ENCODE measurements at places on chromosomes 16 and 17. TPM values are rescaled to one million over a fixed set of nuclear protein-coding genes. Genes with fewer than 3 reads are reported as not detected.
A peak's percentile ranks its signal among the peaks of the same experiment; 100 is the strongest.

DNA sequence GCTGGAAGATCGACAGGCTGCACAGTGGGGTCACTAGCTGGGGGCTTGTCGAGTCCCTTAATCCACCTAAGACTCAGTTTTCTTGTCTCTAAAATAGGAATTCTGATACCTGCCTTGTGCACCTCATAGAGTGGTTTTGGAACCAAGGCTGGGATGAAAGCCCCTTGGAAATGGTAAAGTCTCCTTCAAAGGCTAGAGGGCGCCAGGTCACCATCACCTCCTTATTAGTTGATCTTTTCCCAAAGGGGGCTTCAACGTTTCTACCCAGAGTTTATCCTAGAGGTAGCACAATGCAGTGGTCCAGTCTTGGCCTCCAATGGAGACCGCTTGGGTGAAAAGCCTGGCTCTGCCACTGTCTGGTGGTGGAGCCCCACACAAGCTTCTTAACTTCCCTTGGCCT, 158.2 kb downstream of the AIPL1 start:
- no peak for DNase-seq

DNA sequence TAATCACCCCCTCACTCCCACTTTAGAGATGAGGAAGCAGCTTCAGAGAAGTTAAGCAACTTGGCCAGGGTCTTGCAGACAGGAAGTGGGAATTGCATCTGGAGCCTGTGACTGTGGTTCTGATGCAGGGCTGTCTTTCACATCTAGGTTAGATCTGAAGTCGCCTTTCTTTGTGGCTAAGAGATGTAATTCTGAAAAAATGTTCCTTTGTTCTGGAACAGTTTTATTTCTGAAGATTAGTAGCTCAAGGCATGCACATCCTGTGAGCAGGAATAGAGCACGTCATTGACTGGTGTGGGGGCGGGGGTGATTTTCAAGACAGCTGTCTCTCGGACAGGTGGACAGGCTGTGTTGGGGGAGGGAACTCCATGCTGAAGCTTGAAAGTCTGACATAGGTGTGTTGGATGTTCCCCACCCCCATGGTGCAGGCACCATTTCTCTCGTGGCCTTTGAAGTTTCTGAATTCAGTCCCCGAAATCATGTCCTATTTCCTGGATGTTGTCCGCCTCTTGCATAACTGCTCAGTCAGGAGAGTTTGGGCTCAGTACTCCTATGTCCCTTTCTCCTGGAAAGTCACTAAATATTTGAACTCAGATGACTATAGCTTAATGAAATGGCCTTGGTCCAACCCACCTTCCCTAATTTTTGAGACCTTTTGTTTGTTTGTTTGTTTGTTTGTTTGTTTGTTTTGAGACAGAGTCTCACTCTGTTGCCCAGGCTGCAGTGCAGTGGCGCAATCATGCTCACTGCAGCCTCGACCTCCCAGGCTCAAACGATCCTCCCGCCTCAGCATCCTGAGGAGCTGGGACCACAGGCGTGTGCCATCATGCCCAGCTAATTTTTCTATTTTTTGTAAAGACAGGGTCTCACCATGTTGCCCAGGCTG, 21.0 kb upstream of the HERPUD1 start:
- no peak for DNase-seq

DNA sequence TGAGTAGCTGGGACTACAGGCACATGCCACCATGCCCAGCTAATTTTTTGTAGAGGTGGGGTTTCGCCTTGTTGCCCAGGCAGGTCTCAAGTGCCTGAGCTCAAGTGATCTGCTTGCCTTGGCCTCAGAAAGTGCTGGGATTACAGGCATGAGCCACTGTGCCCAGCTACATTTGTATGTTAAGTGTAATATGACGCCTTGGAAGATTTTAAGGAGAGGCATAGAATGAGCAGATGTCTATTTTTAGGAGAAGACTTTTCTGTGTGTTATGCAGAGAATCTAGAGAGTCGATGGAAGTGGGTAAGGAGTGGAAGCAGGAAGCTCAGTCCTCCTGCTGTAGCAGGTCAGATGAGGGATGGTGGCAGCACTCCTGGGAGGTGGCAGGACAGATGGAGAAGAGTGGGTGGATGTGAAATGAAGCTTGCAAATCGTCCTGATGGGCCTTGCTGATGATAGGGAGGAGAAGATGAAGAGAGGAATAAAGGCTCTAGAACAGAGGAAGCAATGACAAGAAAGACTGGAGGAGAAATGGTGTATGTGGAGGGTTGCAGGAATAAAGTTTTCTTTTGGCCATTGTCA, 125.3 kb downstream of the SHISA6 start:
- DNase-seq, result no peak

DNA sequence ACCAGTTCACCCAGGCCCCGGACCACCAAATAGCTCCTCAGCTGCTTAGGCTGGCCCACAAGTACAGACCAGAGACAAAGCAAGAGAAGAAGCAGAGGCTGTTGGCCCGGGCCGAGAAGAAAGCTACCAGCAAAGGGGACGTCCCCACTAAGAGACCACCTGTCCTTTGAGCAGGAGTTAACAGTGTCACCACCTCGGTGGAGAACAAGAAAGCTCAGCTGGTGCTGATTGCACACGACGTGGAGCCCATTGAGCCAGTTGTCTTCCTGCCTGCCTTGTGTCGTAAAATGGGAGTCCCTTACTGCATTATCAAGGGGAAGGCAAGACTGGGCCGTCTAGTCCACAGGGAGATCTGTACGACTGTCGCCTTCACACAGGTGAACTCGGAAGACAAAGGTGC, 15.4 kb downstream of the FOXF1 start:
- DNase-seq, result peak; percentile 22

DNA sequence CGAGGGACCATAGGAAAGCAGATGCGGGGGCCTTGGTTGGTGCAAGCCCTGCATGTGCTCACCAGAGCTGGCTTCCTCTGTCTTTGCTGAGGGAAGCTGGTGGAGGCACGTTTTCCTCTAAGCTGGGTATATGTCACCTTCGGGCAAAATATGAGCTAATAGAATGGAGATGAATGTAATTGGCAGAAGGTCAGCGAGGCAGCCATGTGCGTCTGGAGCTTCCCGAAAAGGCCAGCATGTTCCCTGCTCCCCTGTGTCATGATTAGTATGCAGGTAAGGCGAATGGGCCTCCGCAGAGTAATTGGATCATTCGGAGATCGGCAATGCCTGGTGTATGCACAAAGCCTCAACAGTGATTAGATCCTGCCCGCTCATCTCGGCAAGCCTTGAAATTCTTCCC, 806.2 kb upstream of the EEF2KMT start:
- DNase-seq, result no peak

Gene MYLK3
- 1.8 TPM for total RNA-seq

Gene SLC9A5
- 9.3 TPM for total RNA-seq

DNA sequence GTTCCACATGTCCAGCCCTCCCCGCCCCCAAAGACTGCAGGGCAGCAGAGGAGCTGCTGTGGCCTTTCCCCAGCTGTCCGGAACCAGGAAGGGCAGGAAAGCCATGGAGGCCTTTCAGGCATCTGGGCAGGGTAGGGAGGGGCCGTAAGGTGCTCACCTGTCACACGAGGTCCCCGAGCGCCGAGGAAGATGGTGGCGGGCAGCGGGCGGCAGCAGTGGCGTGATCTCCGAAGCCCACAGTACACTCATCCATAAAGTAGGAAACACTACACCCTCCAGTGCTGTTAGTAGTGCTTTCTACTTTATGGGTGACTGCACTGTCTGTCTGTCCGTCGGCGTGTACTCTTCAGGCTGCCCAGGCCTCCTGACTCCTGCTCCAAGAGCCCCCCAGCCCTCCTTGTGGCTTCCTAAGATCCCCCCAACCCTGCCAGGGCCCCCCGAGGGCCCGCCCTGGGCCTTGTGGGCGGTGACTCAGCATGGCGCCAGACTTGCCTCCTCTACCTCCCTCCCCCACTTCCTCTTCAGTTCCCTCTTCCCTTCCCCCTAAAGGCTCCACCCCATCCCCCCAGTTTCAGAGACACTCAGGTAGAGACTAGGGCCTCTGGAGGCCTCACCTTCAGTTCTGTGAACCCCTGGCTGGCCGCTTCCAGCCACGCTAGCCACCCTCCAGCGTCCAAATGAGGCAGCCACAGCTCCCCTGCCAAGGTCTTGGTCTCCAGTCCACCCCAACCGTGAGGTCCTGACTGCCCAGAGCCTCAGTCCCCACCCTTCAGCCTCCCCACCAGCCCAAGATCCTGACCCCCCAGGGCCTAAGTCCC, 2.6 kb upstream of the TSPOAP1 start:
- peak; percentile 47 for DNase-seq

- DNase-seq, result no peak
Observed at GRCh38 chr17:76314392-76315227, 6.5 kb upstream of the QRICH2 start.

DNA sequence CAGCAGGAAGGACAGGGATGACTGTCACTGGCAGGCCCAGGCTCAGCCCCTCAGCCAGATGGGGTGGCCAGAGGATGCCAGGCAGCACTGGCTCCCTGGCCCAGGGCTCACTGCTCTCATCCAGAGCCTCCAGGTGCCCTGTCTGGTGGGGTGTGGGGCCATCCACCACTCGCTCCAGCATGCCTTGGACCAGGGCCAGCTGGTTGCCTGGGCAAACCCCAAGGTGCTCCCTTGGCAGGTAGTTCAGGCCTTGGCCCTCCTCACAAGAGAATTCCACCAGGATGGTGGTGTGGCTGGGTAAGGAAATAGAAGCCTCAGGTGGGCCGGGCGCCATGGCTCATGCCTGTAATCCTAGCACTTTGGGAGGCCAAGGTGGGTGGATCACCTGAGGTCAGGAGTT, 29.4 kb downstream of the LGALS9 start:
- DNase-seq, result no peak

GRCh38 chr16:6160871-6161270, 1063.3 kb upstream of the EEF2KMT start:
- no peak for DNase-seq

GRCh38 chr17:77388384-77389306, 247.9 kb downstream of the SEC14L1 start:
- no peak for DNase-seq

- peak; percentile 20 for DNase-seq
Observed at GRCh38 chr17:66692421-66692690, 142.6 kb upstream of the CACNG5 start.

Gene HAP1
- total RNA-seq, result 1.5 TPM

DNA sequence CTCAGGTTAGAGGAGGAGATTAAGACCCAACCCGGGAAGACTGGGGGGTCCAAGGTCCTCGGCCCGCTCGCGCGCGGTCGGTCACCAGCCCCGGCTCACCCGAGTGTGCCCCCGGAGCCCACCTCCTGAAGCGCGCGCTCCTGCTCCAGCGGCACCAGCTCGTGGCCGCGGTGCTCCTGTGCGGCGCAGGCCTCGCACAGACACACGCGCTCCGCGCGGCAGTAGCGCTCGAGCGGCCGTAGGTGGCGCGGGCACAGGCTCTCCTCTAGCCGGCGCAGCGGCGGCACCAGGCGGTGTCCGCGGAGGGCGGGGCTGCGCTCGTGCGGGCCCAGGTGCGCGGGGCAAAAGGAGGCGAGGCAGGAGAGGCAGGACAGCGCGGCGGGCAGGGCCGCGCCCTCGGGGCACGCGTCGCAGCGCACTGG, 618 bp downstream of the TRIM47 start:
- peak; percentile 95 for DNase-seq

GRCh38 chr16:78413651-78414050, 314.2 kb downstream of the WWOX start:
- no peak for DNase-seq

DNA sequence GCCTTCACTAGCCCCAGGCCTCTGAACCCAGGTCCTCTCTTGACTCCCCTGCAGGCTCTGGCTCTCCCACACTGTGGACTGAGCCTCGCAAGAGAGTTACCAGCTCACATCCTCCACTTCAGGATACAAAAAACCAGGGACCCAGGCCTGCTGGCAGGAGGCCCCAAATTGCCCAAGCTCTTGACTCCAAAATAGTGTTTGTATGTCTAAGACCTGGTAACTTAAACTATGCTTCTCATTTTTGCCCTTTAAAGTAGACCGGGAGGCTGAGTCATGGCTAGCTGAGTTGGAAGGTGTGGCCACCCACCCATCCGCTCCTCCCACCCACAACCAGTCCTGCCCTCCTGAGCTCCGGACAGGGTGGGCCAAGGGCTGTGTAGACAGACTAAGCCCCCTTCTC, 250.0 kb downstream of the SOX9 start:
- no peak for DNase-seq

Gene KRTAP4-6
- not detected for total RNA-seq

GRCh38 chr17:5630434-5630833, 46.1 kb upstream of the NLRP1 start:
- DNase-seq, result no peak

DNA sequence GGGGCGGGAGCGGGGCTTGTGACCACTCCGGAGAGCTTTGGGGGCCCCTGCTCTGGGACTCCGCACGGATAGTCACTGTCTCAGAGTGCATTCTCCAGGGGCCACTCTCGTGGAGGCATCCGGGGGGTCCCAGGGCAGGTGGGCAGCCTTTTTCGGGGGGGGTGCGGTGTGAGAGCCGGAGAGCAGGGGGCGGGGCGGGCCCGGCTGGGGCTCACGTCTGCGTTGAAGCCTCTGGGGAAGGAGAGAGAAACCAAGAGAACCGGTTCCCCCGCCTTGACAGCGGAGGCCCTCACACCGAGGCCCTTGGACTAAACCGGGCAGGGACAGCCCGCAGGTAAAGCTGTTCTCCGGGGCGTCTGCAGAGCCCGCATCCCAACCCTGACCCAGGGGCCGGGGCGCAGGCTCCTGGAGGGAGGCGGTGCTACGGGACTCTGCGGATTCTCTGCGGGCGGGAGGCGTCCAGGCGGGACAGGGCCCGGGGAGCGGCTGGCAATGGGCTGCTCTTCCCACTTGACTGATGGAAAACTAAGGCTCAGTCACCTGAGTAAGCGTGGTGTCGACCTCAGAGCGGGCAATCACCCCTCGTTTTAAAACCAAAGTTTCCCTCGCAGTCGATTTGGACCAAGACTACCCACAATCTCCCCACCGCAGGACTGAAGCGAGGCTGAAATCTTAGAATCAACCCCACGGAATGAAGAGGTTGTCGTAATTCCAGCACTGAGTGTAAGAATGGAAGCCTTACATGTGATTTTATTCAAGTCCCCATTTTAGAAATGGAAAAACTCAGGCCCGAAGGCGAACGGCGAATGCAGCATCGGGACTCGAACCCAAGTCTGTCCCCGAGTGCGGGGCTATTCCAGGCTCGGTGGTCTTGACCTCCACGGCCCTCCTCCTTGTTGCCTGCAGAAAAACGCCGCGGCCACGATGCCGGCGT, 49.6 kb upstream of the AMZ2 start:
- peak; percentile 86 for DNase-seq

Gene RUNDC1
- 18.5 TPM for total RNA-seq

GRCh38 chr17:2022647-2023240, 2.4 kb downstream of the RTN4RL1 start:
- no peak for DNase-seq

Gene HOXB6
- total RNA-seq, result not detected

- DNase-seq, result no peak
Observed at GRCh38 chr17:80023481-80024205, 12.0 kb downstream of the TBC1D16 start.

- no peak for DNase-seq
Observed at GRCh38 chr17:43411369-43411677, 12.5 kb downstream of the ARL4D start.

GRCh38 chr17:1686086-1686485, 1.4 kb upstream of the PRPF8 start:
- no peak for DNase-seq

GRCh38 chr16:81526935-81527334, 82.3 kb downstream of the CMIP start:
- DNase-seq, result no peak

- peak; percentile 49 for DNase-seq
Observed at GRCh38 chr17:50155115-50155819, 4.8 kb upstream of the PPP1R9B start.

GRCh38 chr17:6346986-6347385, 87.9 kb downstream of the AIPL1 start:
- DNase-seq, result peak; percentile 28

Gene MILR1
- not detected for total RNA-seq
